ENCODE measurements at places on chromosomes 13 and 19.

GRCh38 chr13:30715837-30716236 is 19.5 kb upstream of the ALOX5AP start:
- DNase-seq: no peak

DNA sequence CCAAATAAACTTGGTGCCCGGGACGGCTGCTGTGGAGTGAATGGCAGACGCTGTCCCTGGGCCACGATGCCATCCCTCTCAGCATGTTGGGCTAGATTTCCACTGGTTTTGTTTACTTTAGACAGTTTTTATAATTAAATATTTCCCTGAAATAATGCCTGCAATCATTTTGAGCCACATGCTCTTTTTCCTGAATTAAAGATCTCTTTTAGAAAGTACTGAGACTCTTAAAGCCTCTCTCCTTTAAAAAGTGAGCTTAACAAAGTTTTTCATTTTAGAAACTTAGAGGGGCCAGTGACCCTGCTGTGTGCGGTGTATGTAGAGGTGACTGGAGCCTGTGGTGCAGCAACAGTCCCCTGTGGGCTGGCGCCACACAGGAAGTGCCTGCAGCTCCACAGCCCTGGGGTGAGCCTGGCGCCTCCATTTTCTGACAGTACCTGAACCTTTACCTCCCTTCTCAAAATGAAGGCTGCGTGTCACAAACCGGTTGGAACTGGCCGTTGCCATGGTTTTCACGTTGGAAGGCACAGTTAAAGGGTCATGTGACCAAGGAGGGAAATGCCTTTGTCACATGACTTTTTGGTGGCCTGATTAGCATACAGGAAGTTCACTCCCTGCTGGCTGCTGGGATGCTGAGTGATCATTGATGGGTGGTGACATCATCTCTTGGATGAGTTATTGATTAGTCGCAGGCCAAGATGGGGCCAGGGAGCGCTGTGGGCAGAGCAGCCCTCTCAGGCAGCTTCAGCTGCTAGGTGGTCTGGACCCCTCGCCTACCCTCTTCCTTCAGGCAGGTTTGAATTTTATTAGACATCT is 26.3 kb downstream of the TSSK6 start:
- DNase-seq: peak; percentile 85

- no peak for DNase-seq
Observed at GRCh38 chr13:49108196-49108595, 111.9 kb upstream of the MLNR start.

- DNase-seq: no peak
Observed at GRCh38 chr19:40932008-40932959, 50.3 kb upstream of the CYP2A7 start.

- DNase-seq: no peak
Observed at GRCh38 chr13:24076109-24076508, 84.4 kb upstream of the SPATA13 start.

- no peak for DNase-seq
Observed at GRCh38 chr13:63011996-63012395, 1596.3 kb upstream of the PCDH20 start.

- DNase-seq: no peak
Observed at GRCh38 chr19:41688098-41688497, at the start of gene CEACAM7. Gene CEACAM7, minus strand, starts transcription at chr19:41688270. Its CDS starts 105 bp downstream, at chr19:41688165.

GRCh38 chr19:41154060-41154459 is 39.0 kb upstream of the CYP2S1 start:
- no peak for DNase-seq

DNA sequence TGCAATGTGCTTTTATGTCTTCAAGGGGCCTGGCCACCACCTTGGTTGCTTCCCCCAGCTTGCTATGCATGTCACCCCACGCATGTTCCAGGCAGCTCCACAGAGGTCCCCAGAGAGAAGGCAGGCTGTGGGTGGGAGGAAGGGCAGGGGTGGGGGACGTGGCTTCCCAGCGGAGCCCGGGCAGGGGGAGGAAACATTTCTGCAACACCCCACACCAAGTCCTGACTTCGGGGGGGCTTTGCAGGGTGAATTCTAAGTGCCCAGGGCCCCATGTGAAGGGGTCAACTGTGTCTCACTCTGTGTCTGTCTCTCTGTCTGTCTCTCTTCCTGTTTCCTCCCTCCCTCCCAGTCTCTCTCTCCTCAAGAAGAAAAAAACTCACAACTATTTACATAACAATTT is 39.6 kb downstream of the LTBP4 start:
- no peak for DNase-seq

DNA sequence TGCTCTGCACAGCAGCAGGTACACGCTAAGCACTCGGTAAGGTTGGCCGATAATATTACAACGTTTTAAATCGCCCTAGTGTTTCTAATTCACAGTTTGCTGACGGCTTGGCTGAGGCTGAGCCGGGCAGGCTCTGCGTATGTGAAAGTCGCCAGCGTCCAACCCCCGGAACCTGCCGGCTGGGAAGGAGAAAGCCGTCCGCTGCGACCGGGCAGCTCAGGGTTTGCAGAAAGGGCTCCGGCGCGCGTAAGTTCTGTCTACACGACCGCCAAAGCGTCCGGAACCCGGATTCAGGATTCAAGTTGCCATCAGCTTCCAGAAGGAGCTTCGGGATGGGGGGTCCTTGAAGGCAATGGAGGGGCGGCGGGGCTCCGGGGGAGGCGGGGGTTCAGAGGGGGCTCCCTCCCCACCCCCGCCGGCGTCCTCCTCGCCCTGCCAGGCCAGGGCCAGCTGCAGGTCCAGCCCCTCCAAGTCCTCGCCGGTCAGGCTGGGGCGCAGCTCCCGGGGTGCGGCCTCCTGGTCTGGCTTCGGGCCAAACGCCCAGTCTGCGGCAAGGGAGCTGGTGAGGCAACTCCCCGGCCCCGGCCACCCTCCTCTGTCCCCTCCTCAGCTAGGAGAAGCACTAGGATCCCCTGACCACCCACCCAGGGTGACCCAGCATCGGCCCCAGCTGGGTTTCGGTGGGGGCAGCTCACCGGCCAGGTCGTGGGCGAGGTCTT is 575 bp downstream of the SMIM44 start:
- DNase-seq: no peak

DNA sequence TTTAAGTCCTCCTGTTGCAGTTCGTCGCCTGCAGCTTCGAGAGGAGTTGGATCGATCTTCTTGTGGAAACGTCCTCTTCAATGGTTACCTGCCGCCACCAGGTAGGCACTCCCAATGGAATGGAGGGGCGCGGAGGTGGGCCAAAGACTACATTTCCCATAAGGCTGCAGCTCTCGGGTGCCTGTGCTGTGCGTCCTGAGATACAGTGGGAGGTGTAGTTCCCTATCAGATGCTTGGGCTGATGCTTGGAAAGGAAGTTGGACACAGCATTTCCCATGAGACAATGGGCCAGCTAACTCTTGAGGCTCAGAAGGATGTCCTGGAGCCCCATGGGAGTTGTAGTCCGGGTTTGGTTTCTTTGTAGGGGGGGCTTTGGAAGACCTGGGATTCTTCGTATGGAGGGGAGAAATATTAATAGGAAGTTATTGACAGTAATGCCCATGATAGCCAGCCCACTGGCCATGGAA is 1.8 kb downstream of the SHKBP1 start:
- DNase-seq: no peak

- no peak for DNase-seq
Observed at GRCh38 chr19:29380581-29380980, 145.2 kb upstream of the VSTM2B start.

GRCh38 chr13:49446473-49446872 is 2.4 kb downstream of the SETDB2 start:
- no peak for DNase-seq

GRCh38 chr19:16330368-16330801 is 5.8 kb downstream of the KLF2 start:
- peak; percentile 85 for DNase-seq

All from GM12864 (cell line).